ENCODE measurements at places on chromosomes 5 and 9.

GRCh38 chr9:91033270-91033669, 231.7 kb downstream of the SYK start:
- DNase-seq, result no peak

DNA sequence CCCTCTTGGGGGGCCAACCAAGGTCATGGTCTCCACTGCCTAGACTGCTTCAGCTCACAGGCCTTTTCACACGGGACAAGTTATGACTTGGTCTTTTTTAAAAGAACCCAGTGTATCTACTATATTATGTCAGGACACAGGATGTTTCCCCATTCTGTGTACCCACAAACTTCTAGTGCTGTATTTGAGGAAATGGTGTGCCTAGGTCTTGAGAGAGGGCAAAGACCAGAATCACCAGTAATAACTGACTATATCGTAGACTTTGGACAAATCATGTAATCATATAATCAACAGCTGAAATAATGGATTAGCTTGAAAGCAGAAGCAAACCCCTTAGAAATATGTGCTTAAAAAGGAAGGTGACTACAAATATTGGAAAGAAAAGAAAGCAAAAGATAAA, 133.3 kb downstream of the ARL15 start:
- DNase-seq, result no peak

GRCh38 chr9:109806506-109807115, 26.6 kb downstream of the PALM2AKAP2 start:
- DNase-seq, result no peak

DNA sequence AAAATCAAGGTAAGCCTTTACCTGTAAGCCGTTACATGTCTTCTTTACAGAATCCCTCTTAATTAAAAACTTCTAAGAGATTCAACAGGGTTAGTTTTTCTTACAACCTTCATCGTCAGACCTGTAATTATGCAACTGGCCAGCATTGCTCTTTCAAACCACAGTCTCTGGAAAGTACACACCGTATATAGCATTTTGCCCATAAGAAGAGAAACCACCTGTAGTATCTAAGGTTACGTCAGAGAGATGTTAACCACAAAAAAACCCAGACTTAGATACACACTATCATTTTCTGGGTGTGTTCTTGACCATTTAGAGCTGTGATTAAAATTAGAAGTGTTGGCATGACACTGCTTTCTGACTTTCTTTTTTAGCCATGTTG, 140.0 kb downstream of the MUSK start:
- no peak for DNase-seq

- DNase-seq, result no peak
Measured at GRCh38 chr9:112530751-112531205, 44.2 kb downstream of the KIAA1958 start.

GRCh38 chr5:137727623-137728022, 8.3 kb downstream of the KLHL3 start:
- DNase-seq, result no peak

- peak; percentile 10 for DNase-seq
Measured at GRCh38 chr5:141359790-141360426, at the start of gene PCDHGB2. PCDHGB2 (plus strand) TSS chr5:141359994; CDS start chr5:141360136, 142 bp downstream.

DNA sequence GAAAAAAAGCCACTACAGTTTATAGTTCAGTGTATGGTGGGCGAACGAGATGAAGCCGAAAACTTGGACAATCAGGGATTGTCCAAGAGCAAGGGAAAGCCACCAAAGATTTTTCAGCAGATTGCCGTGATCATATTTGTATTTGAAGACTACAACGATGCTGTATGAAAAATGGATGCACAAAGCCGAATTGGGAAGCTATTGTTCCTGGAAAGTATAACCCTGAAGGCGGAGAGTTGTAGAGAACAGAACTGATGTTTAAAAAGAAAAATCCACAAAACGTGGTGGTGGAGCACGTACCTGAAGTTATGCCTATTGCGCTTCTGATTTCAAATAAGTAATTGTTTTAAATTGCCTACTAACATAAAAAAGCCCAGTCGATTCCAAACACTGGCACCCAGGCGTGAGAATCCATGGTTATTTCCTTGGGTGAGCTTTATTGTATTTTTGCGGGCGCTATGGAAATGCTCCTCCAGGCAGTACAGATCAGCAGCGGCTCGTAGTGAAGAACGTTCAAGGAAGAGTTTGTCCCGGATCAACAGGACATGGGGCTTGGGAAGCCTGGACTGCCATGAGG, 772 bp upstream of the TARS1 start:
- no peak for DNase-seq

GRCh38 chr9:110083866-110084265, 124.1 kb downstream of the C9orf152 start:
- DNase-seq, result no peak

Measured in epithelial cell of esophagus (primary cell).